ENCODE measurements at places on chromosomes 4 and X.

GRCh38 chrX:470686-471085 lies 84.0 kb upstream of the PPP2R3B start:
- DNase-seq, result no peak

GRCh38 chrX:17737710-17737985 lies 355 bp downstream of the SCML1 start:
- no peak for DNase-seq

GRCh38 chrX:18994713-18995112 lies 10.8 kb upstream of the PHKA2 start:
- no peak for DNase-seq

DNA sequence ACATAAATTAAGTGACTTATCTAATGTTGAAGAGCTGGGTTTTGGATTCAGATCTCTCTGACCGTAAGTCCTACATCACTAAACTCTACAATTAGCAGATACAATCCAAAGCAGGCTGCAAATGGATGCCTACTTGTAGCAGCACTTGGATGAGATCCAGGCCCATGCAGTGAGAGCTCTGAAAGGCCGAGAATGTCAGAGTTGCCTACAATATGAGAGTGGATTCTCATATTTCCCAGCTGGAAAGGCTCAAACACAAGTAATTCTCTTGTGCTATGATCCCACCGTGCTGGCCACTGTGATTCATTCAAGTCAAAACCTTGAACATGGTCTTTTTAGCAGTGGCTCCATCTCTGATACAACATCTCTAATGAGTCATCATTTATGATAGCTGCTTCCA lies 125.4 kb upstream of the CHRDL1 start:
- no peak for DNase-seq

DNA sequence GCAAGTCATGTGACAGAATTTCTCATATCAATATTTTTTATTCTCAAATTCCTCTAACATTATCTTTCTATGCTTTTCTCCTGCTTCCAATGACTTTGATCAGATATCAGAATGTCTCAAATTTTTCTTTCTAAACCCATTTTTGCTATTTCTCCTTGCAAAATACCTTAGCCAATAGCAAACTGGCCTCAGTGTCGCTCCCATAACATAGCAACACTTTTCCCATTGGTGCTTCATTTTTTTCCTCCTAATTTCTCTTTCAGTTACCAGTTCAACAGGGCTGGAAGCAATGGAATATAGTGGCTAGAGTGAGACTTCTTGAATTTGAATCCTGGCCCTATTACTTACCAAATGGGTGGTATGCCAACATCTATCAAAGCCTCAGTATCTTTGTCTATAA lies 1091.6 kb downstream of the C4orf33 start:
- no peak for DNase-seq

GRCh38 chr4:83201761-83202160 lies 82.8 kb downstream of the COQ2 start:
- DNase-seq, result no peak

- no peak for DNase-seq
Observed at GRCh38 chr4:118839221-118839927, 3.4 kb upstream of the SEC24D start.

DNA sequence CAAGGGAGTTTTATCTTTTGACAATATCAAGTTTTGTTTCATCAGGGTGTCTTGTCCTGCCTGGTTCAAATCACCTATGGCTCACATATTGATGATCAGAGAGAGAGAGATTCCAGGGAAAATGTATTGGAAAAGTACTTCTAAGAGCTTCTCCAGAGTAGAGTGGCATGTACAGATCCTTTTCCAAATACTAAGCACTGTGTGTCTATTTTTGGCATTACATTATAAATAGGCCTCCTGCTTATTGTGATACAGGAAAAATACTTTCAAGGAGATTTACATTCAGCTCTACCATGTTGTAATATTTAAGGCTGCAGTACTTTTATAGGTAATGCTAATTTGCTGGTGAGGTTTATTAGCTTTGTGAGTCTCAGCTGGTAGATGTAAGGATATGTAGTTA lies 100.8 kb downstream of the DCK start:
- no peak for DNase-seq

- no peak for DNase-seq
Observed at GRCh38 chr4:64715741-64716140, 306.5 kb upstream of the TECRL start.

GRCh38 chr4:109559983-109560686 lies at the start of gene MCUB:
MCUB (plus strand) TSS chr4:109560246; CDS start chr4:109560338, 92 bp downstream.
- DNase-seq, result peak; percentile 73

DNA sequence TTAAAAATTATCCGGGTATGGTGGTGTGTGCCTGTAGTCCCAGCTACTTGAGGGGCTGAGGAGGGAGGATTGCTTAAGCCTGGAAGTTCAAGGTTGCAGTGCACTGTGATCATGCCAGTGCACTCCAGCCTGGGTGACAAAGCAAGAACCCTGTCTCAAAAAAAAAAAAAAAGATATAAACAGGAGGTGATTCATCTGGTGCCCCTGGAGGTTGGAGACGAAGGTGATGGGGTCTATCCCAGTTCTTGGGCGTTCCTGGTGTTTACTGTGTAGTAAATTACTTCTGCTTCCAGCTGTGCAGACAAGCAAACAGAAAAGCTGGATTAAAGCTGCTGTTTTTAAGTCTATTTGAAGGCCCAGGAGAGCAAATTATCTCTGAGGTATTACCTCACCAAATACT lies 19.9 kb downstream of the GPKOW start:
- DNase-seq, result no peak

DNA sequence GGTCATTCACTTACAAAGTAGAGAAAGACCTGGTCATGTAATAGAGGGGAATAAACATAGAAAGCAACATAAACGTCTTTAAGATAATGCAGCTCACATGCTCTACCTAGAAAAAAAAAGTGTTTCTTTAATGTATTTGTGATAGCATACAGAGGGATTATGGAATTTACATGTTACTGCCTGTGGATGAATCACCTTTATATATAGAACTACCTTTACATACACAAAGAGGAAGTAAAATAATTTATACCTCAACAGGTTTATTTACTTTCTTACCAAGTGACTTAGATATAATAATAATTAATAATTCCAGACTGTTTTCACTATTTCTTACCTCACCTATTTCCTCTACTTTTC lies 81.5 kb downstream of the PPP3CA start:
- no peak for DNase-seq

DNA sequence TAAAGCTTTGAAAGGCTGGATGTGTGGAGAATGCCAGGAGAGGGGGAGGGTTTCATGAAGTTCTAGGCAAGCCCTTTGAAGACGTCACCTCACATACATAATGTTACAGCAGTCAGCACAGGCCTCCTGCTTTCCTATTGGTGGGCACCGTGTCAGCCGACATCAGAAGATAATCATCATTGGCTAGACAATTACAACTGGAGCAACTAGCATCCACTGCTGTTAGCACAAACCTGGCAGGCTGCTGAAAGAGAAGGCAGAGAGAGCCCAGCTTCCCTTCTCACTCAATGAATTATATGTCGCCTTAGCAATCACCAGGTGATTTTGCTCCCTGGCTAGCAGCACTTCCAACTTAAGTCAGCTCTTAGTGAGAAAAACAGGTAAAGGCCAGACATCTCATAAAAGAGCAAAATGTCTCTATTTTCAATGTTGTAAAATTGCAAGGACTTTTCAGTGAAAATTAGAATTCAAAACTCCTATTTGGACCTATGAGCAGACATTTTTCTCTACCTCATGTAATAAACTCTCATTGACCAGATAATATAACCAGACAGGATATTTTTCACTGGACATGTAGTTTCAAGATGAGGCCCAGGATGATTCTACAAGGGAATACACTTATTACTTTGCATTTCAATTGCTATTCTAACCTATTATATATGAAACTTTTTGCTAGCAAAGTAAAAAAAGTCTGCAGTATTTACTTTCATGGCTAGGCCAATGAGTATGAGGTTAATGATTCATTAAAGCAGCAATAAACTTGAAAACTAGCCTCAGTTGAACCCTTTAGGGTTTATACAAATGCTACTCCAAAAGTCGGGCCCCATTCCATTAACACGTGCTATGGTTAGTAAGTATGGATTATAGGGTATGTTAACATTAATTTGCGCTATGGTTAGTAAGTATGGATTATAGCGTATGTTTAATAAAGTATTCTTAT lies 4.3 kb downstream of the ELOVL6 start:
- DNase-seq, result peak; percentile 88

- no peak for DNase-seq
Observed at GRCh38 chr4:25727711-25728493, 72.3 kb downstream of the SLC34A2 start.

GRCh38 chr4:78616046-78616498 lies 64.5 kb downstream of the ANXA3 start:
- DNase-seq, result no peak

- DNase-seq, result no peak
Observed at GRCh38 chrX:41556958-41557357, 109.8 kb downstream of the NYX start.

DNA sequence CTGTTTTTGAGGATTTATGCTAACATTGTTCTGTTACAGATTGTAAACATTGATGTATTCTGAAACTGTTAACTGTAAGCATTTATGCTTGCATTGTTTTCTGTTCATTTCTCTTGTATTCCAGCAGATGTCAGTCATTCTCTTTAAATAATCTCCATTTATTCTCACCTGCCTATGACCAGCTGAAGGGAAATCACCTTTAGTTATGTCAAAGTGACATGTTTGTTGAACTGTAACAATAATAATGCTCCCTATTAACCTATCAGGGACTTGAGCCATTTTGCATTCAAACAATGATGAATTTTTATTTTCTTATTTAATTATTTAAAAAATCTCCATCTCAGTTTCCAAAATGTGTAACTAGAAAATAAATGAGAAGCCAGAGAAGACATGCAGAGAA lies 58.0 kb downstream of the SPCS3 start:
- peak; percentile 27 for DNase-seq

DNA sequence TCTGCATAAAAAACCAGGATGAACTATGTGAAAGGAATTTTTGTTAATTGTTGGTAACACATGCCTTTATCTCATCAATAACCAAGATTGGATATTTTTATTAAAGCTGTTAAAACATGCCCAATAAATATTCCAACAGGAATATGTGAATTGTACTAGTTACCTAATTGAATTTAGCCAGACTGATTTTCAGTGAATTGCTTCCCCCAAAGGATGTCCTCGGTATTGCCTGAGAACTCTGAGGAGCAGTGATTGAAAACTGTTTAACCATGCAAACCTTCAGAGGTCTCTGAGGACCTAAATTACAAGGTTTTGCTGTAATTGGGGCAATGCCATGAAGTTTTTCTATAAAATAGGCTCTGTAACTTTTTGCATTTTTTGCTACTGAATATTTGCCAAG lies 66.6 kb downstream of the BLTP1 start:
- DNase-seq, result no peak

- DNase-seq, result no peak
Observed at GRCh38 chr4:155658681-155659064, 8.0 kb upstream of the GUCY1A1 start.

DNA sequence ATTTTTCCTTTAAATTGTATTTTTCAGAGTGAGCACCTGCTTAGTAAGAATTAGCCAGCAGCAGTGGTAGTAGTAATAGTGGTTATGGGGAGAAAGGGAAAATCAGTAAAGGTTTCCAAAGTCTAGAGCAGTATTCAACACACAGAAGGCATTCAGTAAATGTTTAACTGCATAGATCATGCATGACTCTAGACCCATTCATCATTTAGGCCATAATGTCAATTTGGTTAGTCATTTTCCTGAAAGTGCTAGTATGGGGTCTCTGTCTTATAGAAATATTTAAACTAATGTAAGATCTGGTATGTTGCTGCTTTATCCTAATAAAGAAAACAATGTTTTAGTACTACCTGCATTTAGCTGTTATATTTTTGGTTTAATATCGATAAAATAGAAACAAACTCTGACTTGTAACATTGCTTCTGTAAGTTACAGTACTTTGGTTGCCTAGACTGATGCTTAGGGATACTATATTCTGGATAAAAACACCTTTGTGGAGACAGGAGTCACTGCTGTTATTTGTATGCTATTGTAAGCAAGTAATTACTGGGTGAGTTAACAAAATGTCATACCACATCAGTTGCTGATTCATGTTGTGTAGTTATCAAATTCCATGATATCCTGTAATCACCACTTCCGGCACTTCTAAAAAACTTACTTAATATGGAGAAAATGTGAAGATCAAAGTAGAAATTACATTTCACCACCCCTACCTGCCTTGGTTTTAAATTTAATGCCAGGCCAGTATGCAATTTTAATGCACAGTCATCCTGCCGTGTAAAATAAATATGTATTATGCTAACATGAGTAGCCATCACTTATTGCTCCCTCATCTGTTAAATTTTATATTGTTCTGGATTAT lies 115.8 kb upstream of the BMPR1B start:
- peak; percentile 64 for DNase-seq

DNA sequence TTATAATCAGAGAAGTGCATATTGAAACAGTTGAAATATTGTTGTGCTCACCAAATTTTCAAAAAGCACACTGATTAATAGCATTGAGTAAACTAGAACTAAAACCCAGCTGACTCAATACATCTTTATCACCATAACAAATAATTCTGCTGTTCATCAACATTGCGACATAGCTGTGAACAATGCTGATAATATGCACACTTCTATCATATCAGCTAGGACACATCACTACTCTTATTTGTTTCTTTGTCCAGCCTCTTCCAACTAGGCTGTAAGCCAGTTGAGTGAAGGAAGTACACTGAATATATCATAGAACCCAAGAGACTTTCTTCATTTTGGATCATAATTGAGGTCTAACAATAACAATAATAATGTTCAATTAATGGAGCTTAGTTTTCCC lies 349.7 kb downstream of the IQCM start:
- DNase-seq, result no peak

DNA sequence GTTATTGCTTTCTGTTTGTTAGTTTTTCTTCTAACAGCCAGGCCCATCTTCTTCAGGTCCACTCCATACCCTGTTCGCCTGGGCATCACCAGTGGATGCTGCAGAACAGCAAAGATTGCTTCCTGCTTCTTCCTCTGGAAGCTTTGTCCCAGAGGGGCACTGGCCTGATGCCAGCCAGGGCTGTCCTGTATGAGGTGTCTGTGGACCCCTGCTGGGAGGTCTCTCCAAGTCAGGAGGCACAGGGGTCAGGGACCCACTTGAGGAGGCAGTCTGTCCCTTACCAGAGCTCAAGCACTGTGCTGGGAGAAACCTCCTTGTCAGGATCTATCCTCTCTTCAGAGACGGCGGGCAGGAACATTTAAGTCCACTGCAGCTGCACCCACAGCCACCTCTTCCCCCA lies 2.5 kb upstream of the PAGE2B start:
- no peak for DNase-seq

GRCh38 chrX:154381271-154381670 lies 2.2 kb downstream of the EMD start:
- DNase-seq, result no peak

DNA sequence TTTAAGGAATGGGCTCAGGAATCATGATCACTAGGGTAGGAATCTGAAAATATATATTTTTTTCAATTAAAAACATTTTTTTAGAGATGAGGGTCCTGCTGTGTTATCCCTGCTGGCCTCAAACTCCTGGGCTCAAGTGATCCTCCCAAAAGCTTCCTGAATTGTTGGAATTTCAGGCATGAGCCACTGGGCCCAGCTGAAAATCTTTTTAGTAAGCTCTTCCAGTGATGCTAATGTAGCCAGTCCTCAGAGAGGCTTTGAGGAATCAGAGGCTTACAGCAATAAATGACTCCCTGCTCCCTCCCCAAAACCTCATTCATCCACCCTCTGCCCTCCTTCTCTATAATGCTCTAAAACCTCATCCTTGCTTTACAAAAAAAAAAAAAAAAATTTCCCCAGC lies 129.5 kb downstream of the ZIC3 start:
- DNase-seq, result no peak
